Natural killer cell (primary cell): ENCODE measurements at places on chromosomes 11 and 22.

- DNase-seq: no peak
Observed at GRCh38 chr11:31619980-31620379, 110.4 kb downstream of the ELP4 start.

DNA sequence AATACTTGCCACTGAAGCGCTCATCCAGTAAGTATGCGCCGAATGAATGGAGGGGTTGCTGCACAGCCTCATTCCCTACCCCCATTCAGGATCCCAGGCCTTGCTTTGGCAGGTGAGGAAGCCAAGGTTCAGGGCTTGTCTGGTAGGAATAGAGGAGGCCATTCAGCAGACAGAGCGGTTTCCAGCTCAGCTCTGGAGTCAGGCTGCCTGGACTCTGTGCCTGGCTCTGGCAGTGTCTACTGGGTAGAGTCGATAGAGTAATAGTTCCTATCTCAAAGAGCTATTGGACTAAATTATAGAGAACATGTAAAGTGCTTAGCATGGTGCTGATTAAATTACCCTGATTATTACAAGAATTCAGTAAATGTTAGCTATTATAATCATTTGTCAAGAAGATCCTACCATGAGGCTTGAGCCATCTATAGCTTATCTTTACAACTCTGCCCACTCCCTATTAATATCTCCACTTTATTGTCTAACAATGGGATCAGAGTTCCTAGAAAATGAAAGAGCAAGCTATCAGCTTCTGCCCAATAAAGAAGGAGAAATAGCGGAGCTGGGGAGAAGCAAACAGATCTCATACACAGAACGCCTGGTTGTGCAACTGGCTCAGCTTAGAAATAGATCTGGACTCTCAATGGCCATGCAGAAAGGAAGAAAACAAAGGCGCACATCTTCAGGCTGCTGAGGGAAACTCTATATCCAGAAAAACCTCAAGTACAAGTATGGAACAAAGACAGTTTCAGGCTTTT, 6.6 kb upstream of the SNX32 start:
- no peak for DNase-seq

- DNase-seq: no peak
Observed at GRCh38 chr11:118572981-118573550, 857 bp downstream of the ARCN1 start.

GRCh38 chr11:73980001-73980961, 2.4 kb downstream of the UCP2 start:
- peak; percentile 53 for DNase-seq

DNA sequence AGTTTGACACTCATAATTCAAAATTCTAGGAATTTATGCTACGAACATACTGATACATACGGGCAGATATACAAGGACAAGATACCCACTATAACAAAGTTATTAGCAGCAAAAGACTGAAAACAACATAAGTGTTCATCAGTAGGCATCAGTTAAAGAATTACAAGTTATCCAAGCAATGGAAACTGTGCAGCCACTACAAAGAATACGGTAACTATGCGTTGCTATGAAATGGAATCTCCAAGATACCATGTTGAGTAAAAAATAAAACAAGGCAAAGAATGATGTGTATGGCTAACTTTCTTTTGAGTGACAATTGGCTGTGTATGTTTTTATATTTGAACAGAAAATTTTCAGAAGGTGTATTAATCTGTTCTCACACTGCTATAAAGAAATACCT, 151.7 kb downstream of the ADAMTS15 start:
- DNase-seq: no peak

GRCh38 chr11:43515090-43515489, 156.4 kb downstream of the TTC17 start:
- no peak for DNase-seq

- no peak for DNase-seq
Observed at GRCh38 chr11:134410766-134411165, 1.3 kb downstream of the B3GAT1 start.

DNA sequence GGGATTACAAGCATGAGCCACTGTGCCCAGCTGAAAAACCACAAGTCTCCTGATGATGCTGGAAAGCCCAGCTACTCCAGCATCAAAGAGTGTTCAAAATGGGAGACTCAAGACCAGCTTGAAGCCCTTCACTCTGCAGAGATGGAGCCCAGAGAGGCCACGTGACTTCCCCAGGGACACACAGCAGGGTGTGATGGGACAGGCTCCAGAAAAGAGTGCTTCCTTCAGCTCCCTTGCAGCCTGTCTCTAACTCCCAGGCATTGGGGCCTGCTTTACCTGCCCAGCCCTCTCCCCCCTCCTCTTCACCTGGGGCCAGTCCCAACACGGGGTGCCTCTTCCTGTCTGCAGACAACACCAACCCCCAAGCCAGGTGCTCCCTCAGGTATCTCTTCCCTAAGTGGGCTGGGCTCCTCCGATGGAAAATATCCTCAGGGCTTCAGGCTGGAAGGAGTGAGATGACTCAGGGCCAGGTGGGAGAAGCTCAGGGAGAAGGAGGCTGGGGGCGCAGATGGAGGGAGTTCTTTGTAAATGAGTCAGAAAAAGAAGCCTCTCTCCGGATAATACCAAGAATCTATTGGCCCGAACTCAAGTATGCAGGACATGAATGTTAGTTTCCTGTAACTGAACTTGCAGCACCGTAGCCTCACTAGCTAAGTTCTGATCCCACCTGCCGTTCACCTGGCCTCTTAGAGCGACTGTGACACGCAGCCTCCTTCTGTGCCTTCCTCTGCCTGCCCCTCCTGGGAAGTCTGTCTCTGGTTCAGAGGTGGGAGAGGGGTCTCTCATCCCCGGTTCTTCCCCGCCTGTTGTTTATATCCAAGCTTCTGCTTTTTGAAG, 326.6 kb downstream of the MN1 start:
- DNase-seq: no peak

GRCh38 chr11:112113539-112114457, 27.1 kb downstream of the SDHD start:
- DNase-seq: no peak

DNA sequence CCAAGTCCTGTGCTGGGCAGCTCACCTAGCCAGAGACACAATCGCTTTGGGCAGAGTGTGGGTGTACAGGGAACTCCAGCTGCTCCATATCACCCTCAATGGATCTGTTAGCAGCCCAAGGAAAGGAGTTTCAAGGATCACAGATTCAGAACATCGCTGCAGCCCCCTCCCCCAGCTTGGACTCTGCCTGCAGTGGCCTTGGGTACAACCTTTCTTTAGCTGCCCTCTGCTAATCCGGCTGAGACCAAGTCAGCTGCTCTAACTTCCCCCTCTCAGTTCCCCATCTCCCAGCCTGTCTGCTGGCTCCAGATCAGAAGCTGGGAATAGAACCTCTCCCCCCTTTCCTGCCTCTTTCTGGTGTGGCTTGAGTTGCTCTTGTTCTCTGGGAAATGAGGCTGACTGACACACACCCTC, 1.3 kb downstream of the TMEM86A start:
- DNase-seq: no peak

DNA sequence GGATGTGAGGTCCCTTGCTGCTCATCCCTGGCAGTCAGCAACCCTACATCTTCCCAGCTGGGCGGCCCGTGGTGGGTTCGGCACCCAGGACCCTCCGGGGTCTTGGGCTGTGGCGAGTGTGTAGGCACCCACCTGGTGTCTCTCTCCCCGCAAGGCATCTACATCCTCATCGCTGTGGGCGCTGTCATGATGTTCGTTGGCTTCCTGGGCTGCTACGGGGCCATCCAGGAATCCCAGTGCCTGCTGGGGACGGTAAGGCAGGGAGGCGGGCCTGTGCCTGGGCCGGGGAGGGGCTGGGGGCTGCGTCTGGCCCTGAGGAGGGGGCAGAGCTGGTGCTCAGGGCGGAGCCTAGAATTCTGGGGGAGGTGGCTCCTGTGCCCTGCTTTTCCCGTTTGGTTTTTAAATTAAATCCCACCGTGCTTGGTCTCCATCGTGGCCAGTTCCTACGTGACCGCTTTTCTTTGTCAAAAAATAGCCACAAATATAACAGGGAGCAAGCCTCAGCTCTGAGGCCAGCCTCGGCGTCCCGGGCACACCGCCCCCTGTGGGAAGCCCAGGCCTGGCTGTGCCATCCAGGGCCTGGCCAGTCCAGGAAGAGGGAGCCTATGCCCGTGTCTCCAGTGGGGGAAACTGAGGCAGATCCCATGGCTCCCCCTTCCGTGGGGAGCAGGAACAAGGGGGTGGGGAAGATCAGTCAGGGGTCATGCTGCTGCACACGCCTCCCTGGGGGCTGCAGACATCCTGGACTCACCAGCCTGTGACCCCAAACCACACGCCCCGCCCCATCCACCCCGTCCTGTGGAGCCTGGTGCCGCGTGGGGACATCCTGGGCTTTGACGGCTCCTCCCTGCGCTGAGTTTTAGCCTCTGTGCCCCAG, 6.4 kb upstream of the TSSC4 start:
- no peak for DNase-seq

DNA sequence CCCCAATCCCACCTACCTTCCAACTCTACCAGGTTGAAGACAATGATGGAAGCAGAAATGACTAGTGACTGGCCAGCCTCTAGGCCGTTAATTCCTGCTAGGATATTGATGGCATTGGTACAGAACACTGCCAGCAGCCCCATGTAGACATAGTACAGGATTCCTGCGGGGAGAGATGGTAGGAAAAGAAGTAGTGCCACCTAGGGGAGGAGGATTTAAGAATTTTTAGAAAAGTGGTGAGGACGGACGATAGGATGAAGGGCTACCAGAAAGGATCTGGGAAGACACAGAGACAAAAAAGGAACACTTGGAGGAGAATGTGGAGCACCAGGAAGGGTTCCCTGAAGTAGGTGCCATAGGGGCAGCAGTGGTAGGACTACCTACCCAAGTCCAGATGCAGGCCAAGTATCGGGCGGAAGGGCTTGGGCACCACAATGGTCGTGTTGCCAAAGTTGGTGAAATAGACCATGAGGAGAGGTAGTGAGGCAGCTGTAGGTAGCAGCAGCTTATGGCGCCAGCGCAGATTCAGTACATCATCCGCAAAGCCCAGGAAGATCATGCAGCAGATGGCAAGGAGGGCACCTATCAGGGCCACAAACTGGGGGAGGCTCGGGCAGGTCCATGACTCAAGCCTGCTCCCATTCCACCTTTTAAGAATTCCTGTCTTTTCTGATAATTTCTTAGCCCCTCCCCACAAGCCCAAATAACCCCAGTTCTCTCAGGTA, 1.2 kb downstream of the DPAGT1 start:
- DNase-seq: no peak

DNA sequence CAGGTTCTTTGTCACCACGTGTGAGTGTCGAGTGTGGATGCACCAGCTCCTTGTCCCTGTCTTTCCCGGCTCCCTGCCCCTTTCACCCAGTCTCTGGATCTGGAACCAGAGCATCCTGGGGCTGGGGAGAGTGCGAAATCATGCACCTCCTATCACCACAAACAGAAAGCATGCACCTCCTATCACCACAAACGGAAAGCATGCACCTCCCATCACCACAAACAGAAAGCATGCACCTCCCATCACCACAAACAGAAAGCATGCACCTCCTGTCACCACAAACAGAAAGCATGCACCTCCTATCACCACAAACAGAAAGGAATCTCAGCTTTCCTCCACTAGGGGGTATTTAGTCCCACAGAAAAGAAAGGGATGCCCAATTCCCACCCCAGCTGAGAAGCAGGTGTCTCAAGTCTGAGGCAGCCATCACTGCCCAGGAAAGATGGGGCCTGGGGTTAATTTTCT, 5.9 kb upstream of the GLB1L3 start:
- DNase-seq: peak; percentile 68

- peak; percentile 23 for DNase-seq
Observed at GRCh38 chr11:14577835-14578529, 57.8 kb upstream of the PSMA1 start.

DNA sequence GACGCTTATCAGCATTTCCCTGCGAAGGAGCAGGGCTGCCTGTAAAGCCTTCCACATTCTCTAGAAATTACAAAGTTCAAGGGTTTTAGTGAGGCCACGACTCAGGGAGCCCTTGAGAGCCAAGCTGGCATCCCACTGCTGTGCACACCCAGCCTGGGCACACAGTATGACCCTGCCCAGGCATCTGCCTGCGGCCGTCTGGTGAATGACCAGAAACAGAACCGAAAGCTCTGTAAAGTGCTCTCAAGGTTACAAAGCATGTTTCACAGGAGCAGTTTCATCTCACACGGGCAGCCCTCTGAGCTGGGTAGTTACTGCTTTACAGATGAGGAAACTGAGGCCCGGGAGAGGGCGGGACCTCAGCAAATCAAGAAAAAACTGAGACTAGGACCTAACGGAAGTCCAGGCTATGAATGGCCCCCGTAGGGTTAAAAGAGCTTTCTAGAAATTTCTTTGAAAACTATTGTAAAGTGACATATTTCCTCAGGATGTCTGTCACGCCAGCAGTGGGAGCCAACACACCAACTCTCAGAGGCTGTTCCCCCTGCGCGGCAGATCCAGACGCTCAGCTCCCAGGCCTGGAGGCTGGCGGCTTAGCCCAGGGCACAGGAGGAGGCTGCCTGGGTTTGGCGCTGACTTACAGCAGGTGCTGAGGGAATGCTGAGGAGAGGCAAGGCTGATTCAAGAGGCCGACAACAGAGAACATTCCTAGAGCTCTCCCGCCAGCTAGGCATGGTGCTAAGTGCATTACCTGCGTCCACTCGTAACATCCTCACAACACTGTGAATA, 7.7 kb upstream of the TCF20 start:
- DNase-seq: peak; percentile 38

DNA sequence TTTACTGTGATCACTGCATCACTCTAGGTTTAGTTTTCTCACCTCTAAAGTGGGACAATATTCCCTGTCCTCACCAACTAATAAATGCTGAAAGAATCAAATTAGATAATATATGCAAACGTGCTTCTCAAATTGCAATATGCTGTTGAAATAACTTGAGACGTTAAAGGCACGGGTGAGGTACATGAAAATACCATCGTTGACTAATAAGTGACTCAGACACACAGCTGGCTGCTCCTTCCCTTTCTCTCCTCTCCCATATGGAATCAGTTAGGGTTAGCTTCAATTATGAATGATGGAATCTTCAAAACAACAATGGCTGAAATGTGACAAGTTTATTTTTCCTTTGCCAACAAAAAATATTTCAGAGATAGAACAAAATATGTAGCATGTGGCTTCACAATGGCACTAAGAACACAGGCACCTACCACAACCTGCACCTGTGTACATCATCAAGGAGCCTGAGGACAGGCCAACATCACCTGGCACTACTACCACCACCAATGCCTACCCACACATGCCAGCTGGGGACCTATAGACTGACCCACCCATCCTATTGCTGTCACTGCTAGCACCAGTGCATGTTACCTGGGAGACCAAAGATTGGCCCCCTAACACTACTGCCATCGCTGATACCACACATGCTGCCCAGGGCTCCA, 13.7 kb downstream of the GDPD4 start:
- no peak for DNase-seq

GRCh38 chr11:11764423-11764803, 77.4 kb upstream of the USP47 start:
- no peak for DNase-seq

- DNase-seq: peak; percentile 78
Observed at GRCh38 chr11:66277471-66278362, at the start of gene CNIH2. CNIH2 (plus strand) TSS chr11:66278175; CDS start chr11:66278457, 282 bp downstream.

DNA sequence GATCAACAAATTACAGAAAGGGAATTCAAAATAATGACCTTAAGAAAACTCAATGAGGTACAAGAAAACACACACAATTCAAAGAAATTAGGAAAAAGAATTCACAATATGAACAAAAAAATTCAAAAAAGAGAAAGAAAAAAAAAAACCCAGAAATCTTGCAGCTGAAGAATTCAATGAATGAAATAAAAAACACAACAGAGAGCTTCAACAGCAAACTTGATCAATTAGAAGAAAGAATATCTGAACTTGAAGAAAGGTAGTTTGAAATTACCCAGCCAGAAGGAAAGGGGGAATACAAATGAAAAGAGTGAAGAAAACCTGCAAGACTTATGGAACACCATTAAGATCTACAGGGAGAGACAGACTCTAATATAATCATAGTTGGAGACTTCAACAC, 52.8 kb downstream of the USP35 start:
- no peak for DNase-seq
